ENCODE measurements at places on chromosomes 16 and 17. TPM values are rescaled to one million over a fixed set of nuclear protein-coding genes. Genes with fewer than 3 reads are reported as not detected.

- DNase-seq = no peak
Observed at GRCh38 chr17:69723316-69723715, 308.8 kb downstream of the MAP2K6 start.

GRCh38 chr17:3794557-3795389 is 6.2 kb downstream of the ITGAE start:
- DNase-seq = no peak

- DNase-seq = peak; percentile 61
Observed at GRCh38 chr17:49880291-49881053, 32.6 kb upstream of the TAC4 start.

DNA sequence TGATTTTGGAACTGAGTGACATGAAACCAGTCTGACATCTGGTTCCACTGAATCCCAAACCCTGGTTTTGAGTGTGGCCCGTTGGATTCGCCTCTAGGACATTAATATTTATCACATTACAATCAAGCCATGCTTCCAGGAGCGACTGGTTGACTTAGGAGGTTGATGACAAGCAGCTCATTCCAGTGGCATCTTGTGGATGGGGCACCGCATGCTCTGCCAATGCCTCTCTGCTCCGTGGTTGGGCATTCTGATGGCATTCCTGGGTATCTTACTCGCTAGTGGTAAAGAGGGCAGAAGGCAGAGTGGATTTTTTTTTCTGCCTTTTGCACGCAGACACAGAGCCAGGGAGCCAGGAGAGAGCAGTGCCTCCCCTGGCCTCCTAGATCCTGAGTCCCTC is 31.4 kb downstream of the CACNG4 start:
- no peak for DNase-seq

- DNase-seq = no peak
Observed at GRCh38 chr17:72967977-72968585, 124.4 kb downstream of the SLC39A11 start.

DNA sequence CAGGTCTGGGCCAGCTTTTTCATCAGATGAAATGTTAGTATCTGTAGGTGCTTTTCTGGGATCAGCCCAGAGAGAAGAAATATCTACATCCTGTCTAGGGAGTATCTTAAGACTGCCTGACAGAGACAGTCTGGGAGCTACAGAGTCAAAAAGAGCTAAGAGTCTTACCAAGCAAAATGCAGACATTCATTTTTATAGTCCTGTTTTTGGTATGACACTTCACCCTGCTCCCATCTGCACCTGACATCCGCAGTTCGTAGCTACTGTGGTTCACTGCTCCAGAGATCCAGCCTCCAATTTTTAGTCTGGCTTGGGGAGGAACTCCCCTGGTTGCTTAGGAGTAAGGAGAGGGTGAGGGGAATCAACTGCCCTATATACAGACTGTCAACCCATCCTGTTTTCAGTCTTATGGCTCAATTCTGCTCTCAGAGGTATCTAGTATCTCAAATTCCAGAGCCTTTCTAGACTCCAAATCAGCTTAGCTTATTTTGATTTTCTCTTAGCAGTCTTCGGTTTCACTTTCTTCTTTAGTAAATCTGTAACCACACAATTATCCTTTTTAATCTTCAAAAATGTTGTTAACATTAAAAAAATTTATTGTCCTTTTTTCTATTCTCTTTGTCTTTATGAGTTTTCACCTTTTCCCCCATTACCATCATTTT is 97.8 kb downstream of the TMEM100 start:
- no peak for DNase-seq

- DNase-seq = no peak
Observed at GRCh38 chr17:17782523-17783115, 54.2 kb downstream of the SREBF1 start.

DNA sequence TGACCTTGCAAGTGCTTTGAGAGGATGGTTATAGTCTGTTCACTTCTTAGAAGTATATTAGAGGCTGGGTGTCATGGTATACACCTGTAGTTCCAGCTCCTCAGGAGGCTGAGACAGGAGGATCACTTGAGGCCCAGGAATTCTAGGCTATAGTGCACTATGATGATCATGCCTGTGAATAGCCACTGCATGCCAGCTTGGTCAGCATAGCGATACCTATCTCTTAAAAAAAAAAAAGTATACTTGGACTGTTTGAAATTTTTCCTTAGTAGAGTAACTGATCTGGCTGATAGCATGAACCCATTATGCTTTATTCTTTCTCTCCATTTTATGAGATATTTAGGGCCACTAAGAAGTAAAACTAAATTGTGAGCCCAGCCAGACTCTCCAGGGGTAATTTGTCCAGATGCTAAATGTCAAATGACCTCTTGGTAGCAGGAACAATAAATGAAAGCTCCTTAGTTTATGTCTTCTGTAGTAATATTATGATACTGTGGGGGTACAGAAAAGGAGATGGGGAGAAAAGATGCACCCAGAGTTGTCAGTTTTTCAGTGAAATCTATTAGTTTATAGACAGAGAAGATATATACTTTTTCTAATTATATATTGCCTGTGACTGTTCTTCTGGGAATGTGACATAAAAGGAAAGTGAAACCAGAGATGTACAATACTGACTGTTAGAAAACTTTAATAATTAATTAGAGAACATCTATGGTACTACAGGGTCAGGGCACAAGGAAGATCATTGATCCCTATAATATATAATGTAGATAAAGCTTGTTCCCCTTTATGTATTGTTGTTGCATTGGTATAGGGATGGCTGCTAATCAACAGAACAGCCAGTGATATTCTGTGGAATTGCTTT is 335.3 kb upstream of the TBX2 start:
- no peak for DNase-seq

DNA sequence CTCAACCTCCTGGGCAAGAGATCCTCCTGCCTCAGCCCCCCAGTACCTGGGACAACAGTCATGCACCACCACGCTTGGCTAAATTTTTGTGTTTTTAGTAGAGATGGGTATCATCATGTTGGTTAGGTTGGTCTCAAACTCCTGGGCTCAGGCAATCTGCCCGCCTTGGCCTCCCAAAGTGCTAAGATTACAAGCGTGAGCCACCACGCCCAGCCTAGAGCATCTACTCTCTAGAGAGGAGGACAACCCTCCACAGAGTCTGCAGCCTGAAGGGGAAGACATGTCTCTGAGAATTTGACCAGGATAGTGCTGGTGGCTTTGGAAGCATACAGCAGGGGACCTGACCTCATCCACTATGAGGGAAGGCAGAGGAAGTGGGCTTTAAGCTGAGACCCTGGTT is 4.7 kb upstream of the GRB2 start:
- no peak for DNase-seq

GRCh38 chr17:20784100-20784665 is 204.7 kb downstream of the CDRT15L2 start:
- DNase-seq = no peak

DNA sequence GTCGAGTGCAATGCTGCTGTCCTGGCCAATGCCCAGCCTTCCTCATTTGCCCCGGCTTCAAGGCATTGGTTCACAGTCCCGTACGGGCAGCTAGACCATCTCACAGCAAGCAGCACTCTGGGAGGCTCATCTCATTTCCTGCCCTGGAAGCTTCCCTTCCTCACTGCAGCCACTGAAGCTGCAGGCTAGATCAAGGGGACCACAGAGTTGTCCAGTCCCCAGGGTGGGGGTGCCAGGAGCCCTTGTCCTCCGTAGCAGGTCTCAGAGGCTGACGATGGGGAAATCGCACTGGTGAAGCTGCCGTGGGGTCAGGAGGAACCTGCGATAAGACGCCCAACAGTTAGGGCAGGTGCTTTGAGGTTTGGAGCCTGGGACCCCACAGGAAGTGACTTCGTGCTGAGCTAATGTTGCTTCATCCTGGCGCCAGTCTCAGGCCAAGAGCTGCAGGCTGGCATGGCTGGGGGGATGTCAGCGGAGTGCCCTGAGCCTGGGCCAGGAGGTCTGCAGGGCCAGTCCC is at the start of gene SPNS3:
Gene SPNS3, plus strand, starts transcription at position 426 of the 517 bp plus-strand sequence. Its CDS starts 28 bp downstream, at position 454.
- DNase-seq = peak; percentile 17

- no peak for DNase-seq
Observed at GRCh38 chr17:540631-541030, 174.0 kb downstream of the VPS53 start.

DNA sequence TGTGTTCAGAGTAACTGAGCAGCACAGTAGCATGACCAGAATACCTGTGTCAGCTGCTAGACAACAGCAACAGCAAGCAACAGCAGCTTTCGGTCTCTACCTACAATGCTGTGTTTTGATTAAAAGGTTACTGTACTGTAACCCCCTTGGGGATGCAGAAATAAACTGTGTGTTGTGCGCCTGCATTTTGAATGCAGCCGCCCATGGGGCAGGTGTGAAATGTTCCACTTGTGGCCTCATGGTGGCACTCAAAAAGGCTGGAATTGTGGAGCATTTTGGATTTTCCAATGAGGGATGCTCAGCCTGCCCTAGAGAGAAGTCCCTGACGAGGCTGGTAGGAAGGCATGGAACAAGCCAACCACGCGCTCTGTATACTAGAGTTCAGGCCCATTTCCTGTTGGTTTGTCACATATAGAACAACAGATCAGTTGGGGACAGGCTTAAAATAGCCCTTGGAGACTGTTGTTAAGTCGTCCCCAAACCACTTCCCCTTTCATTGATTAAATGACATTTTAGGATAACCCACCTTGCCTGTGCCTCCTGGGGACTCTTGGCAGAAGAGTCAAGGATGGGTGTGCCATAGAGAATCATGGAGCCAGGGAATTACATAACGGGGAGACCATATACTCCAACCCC is 27.1 kb downstream of the SCPEP1 start:
- no peak for DNase-seq

- DNase-seq = no peak
Observed at GRCh38 chr17:59621771-59622170, 2.1 kb downstream of the CLTC start.

GRCh38 chr16:51648526-51648925 is 497.5 kb upstream of the SALL1 start:
- no peak for DNase-seq

GRCh38 chr17:35338230-35338629 is 35.2 kb downstream of the SLFN11 start:
- no peak for DNase-seq

- DNase-seq = no peak
Observed at GRCh38 chr16:883781-884180, 83.2 kb upstream of the GNG13 start.

DNA sequence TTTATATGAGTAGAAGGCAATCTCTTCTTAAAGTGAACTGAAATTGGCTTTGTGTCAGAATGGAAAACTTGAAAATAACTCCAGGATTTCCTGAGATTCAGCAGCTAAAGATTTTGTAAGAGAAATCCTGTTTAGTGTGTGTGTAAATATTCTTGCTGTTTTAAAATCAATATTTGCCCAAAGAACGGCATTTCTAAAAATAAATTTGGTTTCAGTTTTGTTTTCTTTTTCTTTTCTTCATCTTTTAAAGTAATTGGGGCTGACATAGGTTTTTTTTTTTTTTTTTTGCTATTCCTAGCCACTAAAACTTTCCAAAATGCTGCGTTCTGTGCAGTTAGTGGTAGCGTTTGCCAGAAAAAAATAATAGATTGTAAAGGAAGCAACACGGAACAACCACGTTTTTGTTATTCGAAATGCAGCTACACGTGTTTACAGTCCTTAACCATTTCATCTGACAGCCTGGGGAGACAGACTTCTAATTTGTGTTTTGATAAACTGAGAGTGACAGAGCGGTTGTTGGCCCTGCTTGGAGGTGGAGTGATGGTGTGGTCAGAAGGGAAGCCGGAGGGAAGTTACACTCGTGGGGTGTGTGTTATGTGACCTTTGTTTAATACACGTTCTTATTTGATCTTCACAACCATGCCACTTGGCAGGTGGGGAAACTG is 21.6 kb upstream of the SMPD3 start:
- DNase-seq = no peak

Gene TUBB3
- 2.6 TPM for total RNA-seq

Gene DHRS7C
- total RNA-seq = not detected

Gene NEUROD2
- total RNA-seq = not detected

Gene DNAH9
- not detected for total RNA-seq

Gene SETD6
- 32.1 TPM for total RNA-seq

Gene MT1G
- 28.5 TPM for total RNA-seq

Gene PIRT
- total RNA-seq = not detected

Gene RPL26
- 2,163 TPM for total RNA-seq

Measured in activated T-helper 1 cell treated with anti-CD3 and anti-CD28 coated beads, Interleukin-12 subunit alpha, Interleukin-12 subunit beta, Interleukin-2, Interleukin-4 antibody, amounts not matched to agents 30 ng/mL and 10 ng/mL and 1 ng/mL, durations not matched to agents 14 hours and 24 hours and 36 hours (primary cell).